Stimulated activated CD4-positive, alpha-beta T cell treated with anti-CD3 and anti-CD28 coated beads, Interleukin-4, amount 100 ng/mL, for 24 hours (primary cell): ENCODE measurements at places on chromosomes 2 and 18.

- DNase-seq = peak; percentile 86
Observed at GRCh38 chr2:9703085-9703678, 72.4 kb upstream of the YWHAQ start.

- no peak for DNase-seq
Observed at GRCh38 chr2:236107536-236107935, 60.6 kb downstream of the GBX2 start.

DNA sequence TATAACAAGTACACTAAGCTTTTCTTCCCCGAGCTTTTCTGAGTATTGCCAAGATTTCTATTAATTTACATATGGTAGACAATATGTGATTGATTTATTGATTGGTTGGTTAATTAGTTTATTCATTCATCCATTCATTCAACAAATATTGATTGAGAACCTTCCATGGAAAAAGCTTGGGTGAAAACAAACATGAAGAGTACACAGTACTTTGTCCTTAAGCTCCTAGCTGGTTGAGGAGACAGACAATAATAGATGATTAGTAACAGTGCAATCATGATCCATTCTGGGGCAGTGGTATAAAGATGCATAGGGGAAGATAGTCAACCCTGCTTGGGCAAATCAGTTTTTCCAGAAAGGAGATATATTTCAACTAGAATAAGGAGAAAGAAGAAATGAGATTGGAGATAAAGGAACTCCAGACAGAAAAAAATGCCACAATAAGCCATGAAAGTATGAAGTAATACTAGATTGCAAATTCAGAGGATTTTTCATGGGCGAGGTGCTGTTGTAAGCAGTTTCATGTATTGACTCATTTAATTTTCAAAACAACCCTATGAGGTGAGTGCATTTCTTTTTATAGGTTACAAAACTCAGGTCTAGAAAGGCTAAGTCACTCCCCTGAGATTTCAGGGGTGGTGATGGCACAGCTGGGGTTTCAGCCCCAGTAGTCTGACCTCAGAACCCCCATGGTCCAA is 129.5 kb downstream of the RND3 start:
- DNase-seq = no peak

- DNase-seq = no peak
Observed at GRCh38 chr2:171327043-171327496, 106.7 kb downstream of the METTL8 start.

DNA sequence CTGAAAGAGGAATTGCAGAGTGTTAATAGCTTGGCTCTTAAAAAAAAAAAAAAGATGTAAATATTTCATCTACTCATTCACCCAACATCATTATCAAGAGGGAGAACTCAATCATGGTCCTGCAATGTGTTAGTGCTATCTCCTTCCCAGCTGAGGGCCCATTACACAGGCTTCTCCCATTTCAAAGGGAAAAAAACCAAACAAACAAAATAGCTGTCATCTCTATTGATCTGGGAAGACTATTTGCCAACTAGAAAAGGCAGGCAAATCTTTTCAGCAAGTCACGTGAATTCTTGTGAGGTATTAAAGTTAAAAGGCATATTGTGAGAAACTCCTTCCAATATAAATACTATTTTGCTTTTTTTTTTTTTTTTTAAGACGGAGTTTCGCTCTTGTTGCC is 194.3 kb downstream of the MYO1B start:
- no peak for DNase-seq
